Sigmoid colon (tissue), 7 donors: ENCODE measurements at places on chromosomes 3 and 15. TPM values are rescaled to one million over a fixed set of nuclear protein-coding genes. Genes with fewer than 3 reads are reported as not detected.

Gene CEP63
- total RNA-seq, result 22.5 TPM

- H3K27ac ChIP-seq, result no peak overlapping the region
- DNase-seq, result no peak
These were observed 173.7 kb downstream of the ATG7 start for GRCh38 chr3:11445883-11446282.

Gene SERINC4
- not detected for total RNA-seq

DNA sequence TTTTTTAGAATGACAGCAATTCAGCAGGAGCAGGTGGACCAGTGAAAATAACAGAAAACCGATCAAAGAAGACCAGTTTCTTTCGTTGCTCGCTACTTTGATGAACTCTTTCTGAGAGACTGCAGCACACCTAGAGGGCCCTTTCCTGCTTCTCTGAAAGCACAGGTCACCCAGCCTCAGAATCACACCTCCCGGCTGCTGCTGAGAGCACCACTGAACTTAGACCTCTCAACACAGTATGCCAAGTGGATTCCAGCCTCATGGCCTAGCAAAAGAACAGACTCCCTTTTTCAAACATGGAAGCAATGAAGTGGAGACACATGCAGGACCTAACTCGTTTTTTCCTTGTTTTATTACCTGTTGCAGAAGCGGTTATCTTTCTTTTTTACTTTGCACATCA, 13.9 kb upstream of the APH1B start:
- peaks cover 53% of the 10 kb centered on the region for H3K36me3 ChIP-seq
- no peaks in the 10 kb centered on the region for H3K27me3 ChIP-seq
- no peak overlapping the region for H3K4me3 ChIP-seq

- H3K4me1 ChIP-seq, result no peaks in the 10 kb centered on the region
- no peaks in the 10 kb centered on the region for H3K36me3 ChIP-seq
- H3K4me3 ChIP-seq, result no peak overlapping the region
- no peaks in the 10 kb centered on the region for H3K27me3 ChIP-seq
These were observed 36.5 kb upstream of the ZMAT3 start for GRCh38 chr3:179108086-179108485.

GRCh38 chr3:129001101-129001805, at the start of gene EFCC1:
TSS of gene EFCC1 (plus strand) at chr3:129001304. CDS start at chr3:129001629, 325 bp downstream.
- DNase-seq, result peak; percentile 90
- peak within 1 kb of the TSS; percentile 29 for H3K4me3 ChIP-seq
- no peaks in the 10 kb centered on the region for H3K36me3 ChIP-seq
- peaks cover 32% of the 10 kb centered on the region for H3K4me1 ChIP-seq
- H3K27ac ChIP-seq, result peak within 1 kb of the TSS; percentile 71

DNA sequence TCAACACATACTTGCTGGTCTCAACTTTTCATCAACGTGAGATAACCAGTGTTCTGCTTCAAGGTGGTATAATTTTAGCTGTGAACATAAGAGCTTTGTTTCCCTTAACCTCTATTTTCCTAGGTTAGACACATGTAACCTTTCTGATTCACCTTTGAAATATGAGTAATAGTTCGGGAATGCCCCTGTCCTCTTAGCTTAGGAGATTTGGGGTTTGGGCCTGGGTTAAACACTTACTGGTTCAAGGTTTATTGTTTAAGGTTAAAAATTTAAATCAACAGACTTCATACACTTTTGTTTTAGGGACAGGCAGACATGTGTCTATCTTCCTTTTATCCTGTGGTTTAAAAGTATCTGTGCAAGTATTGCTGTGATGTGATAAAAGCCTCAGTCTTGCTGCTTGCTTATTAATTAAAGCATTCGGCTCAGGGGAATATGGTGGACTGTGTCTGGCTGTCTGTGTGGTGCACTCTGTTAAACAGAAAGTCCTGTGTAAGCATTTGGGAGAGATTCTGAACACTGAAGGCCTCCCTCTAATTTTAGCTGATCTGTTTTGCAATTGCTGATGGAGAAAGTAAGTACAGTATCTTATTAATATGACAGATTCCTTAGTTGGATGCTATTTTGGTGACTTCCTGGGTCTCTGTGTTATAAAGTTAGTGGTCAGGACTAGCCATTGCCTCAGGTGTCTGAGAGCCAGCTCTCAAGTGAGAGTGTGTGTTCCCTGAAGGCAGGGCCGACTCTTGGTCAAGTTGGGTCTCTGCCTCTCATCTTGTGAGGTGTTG, 81.8 kb downstream of the USP13 start:
- H3K27me3 ChIP-seq, result no peaks in the 10 kb centered on the region
- H3K36me3 ChIP-seq, result peaks cover 40% of the 10 kb centered on the region
- H3K4me3 ChIP-seq, result no peak overlapping the region
- no peak for DNase-seq
- no peaks in the 10 kb centered on the region for H3K4me1 ChIP-seq

DNA sequence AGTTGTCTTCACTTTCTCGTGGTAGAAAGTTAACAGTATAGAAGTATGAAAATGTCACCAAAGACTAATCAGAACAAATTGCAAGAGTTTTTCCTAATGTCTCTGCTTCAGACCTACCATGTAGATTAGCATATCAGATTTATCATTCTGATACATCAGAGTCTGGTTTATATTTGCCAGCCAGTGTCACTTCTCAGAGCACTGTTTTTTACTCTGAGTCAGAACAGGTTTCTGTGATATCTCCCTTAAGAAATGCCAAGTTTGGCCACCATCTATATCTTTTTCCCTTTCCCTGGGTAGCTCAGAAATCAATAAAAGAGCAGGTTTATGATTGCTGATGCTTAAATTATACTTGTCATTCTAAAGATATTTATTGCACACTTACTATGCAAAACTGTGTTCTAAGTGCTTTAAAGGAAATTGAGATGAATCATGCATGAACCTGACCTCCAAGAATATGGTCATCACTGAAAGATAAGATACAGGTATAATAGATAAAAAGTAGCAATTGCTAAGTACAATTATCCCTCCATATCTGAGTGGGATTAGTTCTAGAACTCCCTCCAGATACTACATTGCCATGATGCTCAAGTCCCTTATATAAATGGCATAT, 672.7 kb upstream of the NAALADL2 start:
- no peaks in the 10 kb centered on the region for H3K27me3 ChIP-seq
- H3K36me3 ChIP-seq, result no peaks in the 10 kb centered on the region
- no peak overlapping the region for H3K4me3 ChIP-seq
- no peak overlapping the region for H3K27ac ChIP-seq
- no peaks in the 10 kb centered on the region for H3K4me1 ChIP-seq
- DNase-seq, result no peak

- H3K4me1 ChIP-seq, result no peaks in the 10 kb centered on the region
- no peaks in the 10 kb centered on the region for H3K27me3 ChIP-seq
- no peak overlapping the region for H3K27ac ChIP-seq
- no peak for DNase-seq
These were observed 38.1 kb upstream of the NECTIN3 start for GRCh38 chr3:111033470-111034050.

DNA sequence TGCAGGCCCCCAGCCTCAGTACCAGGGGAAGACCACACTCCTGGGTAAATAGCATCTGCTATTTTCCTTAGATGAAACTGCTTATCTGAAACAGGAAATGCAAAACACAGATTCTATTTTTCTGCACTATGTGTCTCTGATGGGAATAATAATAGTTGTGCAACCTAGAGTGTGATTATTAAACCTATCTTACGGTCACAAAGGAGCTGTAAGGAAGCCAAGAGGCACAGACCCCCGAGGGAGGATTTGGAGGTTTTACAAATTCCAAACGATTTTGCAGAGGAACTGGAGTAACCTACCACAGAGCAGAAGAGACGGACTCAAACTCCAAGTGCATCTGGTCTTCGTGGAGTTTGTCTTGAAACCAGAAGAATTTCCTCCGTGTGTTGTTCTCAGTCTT, 14.1 kb upstream of the APOD start:
- no peaks in the 10 kb centered on the region for H3K27me3 ChIP-seq
- no peaks in the 10 kb centered on the region for H3K4me1 ChIP-seq
- no peak overlapping the region for H3K27ac ChIP-seq
- DNase-seq, result peak; percentile 36

GRCh38 chr15:64865998-64866520, 24.3 kb downstream of the PLEKHO2 start:
- H3K36me3 ChIP-seq, result peaks cover 24% of the 10 kb centered on the region
- no peaks in the 10 kb centered on the region for H3K27me3 ChIP-seq
- DNase-seq, result no peak
- no peak overlapping the region for H3K4me3 ChIP-seq
- H3K27ac ChIP-seq, result peak overlapping the region; percentile 71

- H3K4me1 ChIP-seq, result no peaks in the 10 kb centered on the region
- H3K36me3 ChIP-seq, result no peaks in the 10 kb centered on the region
- no peak for DNase-seq
- peak overlapping the region; percentile 75 for H3K27ac ChIP-seq
These were observed 60.8 kb downstream of the UACA start for GRCh38 chr15:70702584-70702983.

GRCh38 chr15:50278496-50278895, 13.0 kb upstream of the HDC start:
- no peaks in the 10 kb centered on the region for H3K4me1 ChIP-seq
- no peaks in the 10 kb centered on the region for H3K36me3 ChIP-seq
- DNase-seq, result no peak

Gene FOXL2
- not detected for total RNA-seq

Gene CLDN1
- total RNA-seq, result 0.28 TPM
